Activated CD4-positive, CD25-positive, alpha-beta regulatory T cell treated with anti-CD3 and anti-CD28 coated beads, Interleukin-2, amount 50 U/mL, for 24 hours (primary cell): ENCODE measurements at places on chromosomes 3 and 15.

DNA sequence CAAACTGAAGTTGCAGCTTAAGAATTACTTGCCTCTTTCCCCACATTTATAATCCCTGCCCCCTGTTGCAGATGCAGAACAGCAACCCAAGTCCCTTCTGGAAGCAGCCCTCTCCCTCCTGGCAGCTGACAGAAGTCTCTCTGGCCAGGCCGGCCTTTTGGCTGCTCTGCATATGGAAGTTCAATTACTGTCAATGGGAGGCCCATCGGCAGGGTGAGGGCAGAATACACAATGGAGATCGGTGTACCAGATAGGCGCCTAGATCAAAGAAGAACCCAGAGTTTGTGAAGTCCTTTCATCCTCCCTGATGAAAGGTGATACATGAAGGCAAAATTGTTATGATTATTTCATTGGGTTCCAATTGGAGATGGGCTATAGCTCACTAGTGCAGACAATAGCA lies 327.9 kb upstream of the CTNNB1 start:
- ATAC-seq = no peak

DNA sequence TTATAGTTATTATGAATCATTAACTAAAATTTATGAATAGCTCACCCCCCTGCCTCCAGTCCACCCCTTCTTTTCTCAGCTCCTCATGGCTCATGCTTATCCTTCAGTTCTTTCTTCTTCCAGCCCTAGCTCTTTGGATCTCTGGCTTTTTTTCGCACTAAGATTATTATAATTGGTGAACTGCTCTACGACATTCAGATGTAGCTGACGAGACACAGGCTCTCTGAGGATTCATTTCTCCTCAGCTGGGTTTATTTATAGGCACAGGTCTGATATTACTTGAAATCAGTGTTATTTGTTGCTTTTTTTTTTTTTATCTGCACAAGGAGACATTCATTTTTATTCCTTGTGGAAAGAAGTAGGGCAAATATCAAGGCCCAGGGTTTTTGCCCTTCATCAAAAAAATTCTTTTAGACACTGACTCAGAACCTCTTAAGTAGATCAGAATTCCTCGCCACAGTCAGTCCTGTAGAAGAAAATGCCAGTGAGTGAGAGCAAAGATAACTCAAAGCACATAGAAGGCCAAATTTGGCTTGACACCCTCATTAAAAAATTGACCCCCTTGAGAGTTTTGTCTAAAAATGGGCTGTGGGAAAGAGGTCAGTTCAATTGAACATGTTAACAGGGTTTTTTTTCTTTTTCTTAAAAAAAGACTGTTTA lies 106.6 kb downstream of the MYH15 start:
- no peak for ATAC-seq

DNA sequence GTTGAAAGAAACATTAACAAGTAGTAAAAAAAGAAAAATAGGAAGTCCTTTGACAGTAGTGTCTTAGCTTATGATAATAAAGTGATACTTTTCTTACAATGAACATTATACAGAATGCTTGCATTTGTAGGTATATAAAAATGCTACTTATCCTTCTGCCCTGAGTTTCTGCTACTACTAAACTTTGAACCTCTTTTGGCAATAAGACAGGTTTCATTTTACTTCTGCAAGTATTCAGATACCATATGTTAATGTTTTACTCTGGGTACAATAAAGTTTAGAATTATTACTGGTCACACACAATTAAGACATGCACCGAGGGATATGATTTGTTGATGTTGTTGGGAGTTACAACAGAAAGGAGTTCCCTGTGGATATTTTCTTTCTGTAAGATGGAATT lies 57.9 kb downstream of the NEO1 start:
- no peak for ATAC-seq

DNA sequence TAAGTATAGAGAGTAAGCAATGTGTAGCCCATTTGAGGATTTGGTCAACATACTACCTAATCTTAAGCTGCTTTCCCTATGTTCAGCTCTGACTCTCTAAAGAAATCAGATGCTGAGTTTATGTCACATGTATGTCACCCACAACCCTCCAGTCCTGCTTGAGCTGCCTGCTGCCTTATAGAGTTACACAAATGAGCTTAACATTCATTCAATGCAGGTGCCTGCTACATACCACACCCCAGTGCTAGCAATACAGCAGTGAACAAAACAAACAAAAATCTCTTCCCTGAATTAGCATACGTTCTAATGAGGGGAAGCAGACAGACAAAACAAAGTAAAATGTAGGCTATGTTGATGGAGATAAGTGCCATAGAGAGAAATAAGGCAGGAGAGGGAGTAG lies 93.0 kb downstream of the HHLA2 start:
- no peak for ATAC-seq

DNA sequence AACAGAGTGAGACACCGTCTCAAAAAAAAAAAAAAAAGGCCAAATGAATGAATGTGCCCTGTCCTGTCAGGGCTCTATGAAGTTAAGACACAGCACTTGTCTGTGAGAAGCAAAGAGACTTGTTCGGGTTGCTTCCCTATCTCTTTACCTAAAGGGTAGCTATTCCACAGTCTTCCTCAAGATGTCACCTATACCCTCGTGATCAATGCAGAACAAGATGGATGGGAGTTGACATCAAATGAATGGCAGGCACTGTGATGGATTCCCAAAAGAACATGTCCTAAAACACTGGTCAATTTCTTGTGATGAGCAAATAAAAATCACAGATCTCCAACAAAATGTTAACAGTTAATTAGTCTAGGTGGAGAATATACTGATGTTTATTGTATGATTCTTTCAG lies 9.5 kb downstream of the TADA3 start:
- ATAC-seq = no peak
